Suppressor macrophage (primary cell): ENCODE measurements at places on chromosomes 4 and X.
A peak's percentile ranks its signal among the peaks of the same experiment; 100 is the strongest.

DNA sequence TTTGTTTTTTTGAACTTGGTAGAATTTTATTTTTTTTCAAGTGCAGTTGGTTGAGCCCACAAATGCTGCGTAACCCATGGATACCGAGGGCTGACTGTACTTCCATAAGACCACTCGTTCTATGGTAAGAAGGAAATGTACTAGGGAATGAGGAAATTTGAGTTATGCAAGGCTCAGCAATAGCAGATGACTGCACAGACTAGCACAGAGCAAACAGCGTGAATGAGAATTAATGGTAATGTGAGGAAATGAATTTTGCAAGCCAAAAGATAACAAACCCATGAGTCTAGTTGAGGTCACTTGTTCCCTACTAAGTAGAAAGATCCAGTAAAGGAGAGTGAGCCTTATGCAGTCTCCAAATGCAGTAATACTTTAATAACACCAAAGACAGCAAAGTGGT is 17.4 kb downstream of the GSPT2 start:
- DNase-seq = no peak

GRCh38 chrX:27890611-27891010 is 82.8 kb downstream of the MAGEB10 start:
- DNase-seq = no peak

DNA sequence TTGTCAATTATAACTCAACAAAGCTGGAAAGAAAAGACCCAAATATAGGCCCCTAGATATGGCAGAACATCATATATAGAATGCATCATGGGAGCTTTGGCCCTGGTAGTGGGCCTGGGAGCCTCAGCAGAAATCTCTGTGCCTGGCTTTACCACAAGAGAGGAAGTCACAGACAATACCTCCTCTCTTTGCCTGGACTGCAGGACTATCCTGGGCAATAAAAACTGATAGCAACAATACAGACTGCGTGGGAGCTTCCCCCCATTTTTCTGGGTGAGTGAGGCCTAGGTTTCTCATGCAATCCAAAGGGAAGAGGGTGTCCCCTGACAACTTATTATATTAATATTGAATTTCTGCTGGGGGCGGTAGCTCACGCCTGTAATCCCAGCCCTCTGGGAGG is 64.0 kb upstream of the NFKB1 start:
- peak; percentile 12 for DNase-seq

GRCh38 chr4:24675721-24676389 is 91.5 kb upstream of the DHX15 start:
- DNase-seq = peak; percentile 71

- no peak for DNase-seq
These were observed 95.5 kb downstream of the TENM3 start for GRCh38 chr4:182338746-182339145.

GRCh38 chr4:2630556-2631273 is 94.3 kb downstream of the FAM193A start:
- DNase-seq = no peak

GRCh38 chrX:2928583-2929434 is at the start of gene ARSD:
ARSD (minus strand) TSS chrX:2929339; CDS start chrX:2929275, 64 bp downstream.
- peak; percentile 88 for DNase-seq

DNA sequence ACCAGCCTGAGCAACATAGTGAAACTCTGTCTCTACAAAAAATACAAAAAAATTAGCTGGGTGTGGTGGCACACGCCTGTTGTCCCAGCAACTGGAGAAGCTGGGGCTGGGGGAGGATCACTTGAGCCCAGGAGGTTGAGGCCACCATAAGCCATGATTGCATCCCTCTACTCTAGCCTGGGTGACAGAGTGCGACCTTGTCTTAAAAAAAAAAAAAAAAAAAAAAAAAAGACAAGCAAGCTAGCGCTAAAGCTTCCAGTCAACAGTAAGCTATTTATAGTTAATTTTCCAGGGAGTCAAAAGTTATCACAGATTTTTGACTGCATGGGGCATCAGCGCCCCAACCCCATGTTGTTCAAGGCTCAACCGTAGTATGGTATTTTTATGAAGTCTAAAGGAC is 273.4 kb downstream of the RAPGEF2 start:
- DNase-seq = no peak

DNA sequence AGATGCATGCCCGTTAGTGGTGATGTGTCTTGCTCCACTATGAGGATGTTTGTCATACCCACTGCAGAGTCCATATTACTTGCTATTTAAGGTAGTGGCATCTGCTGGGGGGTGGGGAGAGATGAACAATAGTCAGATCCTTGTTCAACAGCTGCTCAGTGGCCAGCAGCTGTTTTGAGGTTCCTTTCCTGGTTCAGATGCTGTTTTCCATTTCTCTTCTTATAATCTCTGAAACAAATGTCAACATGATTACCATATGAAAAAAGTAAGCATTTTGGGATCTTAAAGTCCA is 1567.9 kb upstream of the TENM3 start:
- no peak for DNase-seq

DNA sequence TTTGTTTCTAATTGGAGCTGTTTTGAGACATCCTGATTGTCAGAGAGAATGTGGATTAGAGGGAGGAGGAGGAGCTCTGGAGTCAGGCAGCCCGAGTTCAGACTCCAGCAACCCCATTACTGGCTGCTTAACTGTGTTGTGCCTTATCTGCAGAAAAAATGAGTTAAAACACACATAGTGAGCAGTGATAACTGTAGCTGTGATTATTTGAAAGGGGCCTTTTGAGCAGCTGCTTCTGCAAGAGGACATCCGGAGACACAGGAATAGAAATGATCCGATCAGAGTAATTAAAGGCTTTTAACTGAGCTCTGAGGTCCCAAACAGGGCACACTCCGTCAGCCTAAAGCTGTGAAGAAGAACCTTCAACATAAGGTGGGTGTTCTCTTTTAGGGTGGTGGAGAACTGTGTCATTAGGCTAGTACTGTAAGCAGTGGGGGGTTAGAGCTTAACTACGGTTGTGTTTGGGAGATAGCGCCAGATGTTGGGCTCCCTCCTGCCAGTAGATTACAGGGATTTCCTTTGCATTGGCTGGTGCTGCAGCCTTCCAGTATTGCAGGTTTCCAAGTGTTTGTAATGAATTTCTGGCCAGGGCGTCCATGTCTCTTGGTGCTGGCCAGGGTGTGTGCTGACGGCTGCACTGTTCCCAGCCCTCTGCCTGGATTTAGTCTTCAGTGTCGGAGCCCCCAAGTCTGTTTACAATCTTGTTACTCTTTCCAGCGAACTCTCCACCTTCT is 24.3 kb downstream of the ADD1 start:
- DNase-seq = no peak

DNA sequence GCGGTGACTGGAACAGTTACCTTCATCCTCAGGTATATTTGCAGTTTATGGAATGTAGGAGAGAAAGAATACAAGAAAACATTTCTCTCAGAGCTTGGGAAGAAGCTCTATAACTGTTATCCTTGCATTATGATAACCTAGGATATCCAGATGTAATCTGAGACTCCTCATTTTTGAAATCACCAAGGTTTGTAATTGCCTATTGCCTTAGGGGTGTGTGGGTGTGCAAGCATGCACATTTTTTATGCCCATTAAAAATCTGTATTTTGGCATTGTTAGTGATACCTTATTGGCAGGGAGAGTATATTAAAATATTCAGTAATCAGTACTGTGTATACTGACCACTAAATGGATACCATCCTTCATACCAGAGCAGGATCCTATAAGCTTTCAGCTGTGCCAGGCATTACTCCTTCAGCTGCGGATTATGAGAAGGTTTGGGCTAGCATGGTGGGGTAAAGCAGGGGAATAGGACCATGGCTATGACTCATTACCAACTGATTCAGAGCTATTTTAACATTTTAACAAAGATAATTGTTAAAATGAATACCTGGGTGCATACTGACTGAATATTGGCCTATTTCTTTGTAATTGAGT is 8.3 kb downstream of the SEC24B start:
- DNase-seq = no peak
